ENCODE measurements at places on chromosomes 5 and 9.

- H3K27me3 ChIP-seq, result no peaks in the 10 kb centered on the region
- no peak overlapping the region for H3K27ac ChIP-seq
- no peak overlapping the region for H3K4me3 ChIP-seq
- DNase-seq, result no peak
Observed at GRCh38 chr5:12885018-12885417, 980.8 kb upstream of the CTNND2 start.

- H3K27me3 ChIP-seq, result no peaks in the 10 kb centered on the region
- H3K27ac ChIP-seq, result no peak overlapping the region
- no peak for DNase-seq
- H3K4me1 ChIP-seq, result peaks cover 14% of the 10 kb centered on the region
Observed at GRCh38 chr5:78182838-78183237, 111.7 kb downstream of the AP3B1 start.

DNA sequence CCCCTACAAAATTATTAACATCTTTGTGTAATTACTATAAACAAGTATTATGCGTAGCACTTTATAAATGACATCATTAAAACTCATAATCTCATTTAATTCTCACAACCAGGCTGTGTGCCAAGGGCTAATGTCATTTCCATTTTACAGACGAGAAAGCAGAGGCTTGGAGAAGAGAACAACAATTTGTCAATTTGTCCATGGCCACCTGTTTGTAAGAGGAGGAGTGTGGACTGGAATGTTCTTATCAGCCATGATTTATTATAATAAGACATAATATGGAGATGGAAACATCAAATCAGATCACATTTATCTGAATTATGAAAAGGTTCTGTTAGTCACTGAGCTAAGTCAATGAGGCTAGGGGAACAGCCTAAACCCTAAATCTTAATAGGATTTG is 97.0 kb downstream of the DROSHA start:
- H3K4me1 ChIP-seq, result no peaks in the 10 kb centered on the region
- no peak overlapping the region for H3K4me3 ChIP-seq
- H3K27me3 ChIP-seq, result no peaks in the 10 kb centered on the region
- DNase-seq, result no peak
- no peak overlapping the region for H3K27ac ChIP-seq

GRCh38 chr5:175347027-175347426 is 97.0 kb downstream of the DRD1 start:
- no peak for DNase-seq
- H3K27ac ChIP-seq, result no peak overlapping the region
- H3K4me3 ChIP-seq, result no peak overlapping the region

- no peak for DNase-seq
- H3K4me3 ChIP-seq, result no peak overlapping the region
- H3K36me3 ChIP-seq, result no peaks in the 10 kb centered on the region
- H3K27me3 ChIP-seq, result peaks cover 4% of the 10 kb centered on the region
Observed at GRCh38 chr5:78626009-78626571, 22.5 kb downstream of the LHFPL2 start.

GRCh38 chr5:10331341-10331796 is 22.1 kb upstream of the MARCHF6 start:
- no peak overlapping the region for H3K4me3 ChIP-seq
- H3K27ac ChIP-seq, result no peak overlapping the region
- peaks cover 8% of the 10 kb centered on the region for H3K4me1 ChIP-seq
- no peaks in the 10 kb centered on the region for H3K36me3 ChIP-seq
- H3K27me3 ChIP-seq, result peaks cover 49% of the 10 kb centered on the region

DNA sequence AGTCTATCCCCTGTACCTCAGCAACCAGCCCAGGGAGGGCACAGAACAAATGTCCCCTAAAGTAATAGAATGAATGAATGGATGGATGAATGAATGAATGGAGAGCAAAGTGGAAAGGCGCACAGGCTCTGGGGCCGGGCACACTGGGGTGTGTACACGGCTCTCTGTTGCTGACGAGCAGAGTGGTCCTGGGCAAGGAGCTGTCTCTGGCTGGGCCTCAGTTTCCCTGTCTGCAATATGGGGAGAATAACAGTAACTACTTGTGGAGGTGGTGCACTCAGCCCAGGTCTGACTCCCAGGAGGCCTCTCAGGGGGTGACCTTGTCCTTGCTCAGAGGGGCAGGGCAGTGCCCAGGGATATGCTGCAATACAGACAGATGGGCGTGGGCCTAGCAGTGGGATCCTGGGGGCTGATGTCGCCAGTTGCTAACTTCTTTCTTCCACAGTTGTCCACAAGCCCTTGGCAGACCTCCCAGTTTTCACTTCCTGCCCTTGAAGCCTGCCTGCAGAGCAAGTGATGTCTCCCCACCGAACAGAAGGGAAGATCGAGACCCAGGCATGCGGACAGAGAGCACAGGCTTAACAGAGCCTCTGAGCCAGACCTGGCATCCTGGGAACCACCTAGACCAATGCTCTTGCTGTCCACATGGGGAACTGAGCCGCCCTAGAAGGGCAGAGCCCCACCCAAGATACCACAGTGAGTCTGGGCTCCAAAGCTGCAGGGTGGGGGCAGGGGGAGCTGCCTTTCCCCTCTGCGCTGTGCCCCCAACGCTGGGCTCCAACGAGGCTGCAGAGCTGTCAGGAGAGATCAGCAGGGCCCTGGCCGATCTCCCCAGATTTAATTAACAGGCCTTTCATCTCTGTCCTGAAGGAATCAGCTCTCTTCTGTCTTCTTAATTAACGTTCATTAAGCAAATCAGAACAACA is 13.6 kb upstream of the LAMC3 start:
- H3K36me3 ChIP-seq, result no peaks in the 10 kb centered on the region
- no peaks in the 10 kb centered on the region for H3K4me1 ChIP-seq
- no peak overlapping the region for H3K27ac ChIP-seq
- DNase-seq, result no peak

DNA sequence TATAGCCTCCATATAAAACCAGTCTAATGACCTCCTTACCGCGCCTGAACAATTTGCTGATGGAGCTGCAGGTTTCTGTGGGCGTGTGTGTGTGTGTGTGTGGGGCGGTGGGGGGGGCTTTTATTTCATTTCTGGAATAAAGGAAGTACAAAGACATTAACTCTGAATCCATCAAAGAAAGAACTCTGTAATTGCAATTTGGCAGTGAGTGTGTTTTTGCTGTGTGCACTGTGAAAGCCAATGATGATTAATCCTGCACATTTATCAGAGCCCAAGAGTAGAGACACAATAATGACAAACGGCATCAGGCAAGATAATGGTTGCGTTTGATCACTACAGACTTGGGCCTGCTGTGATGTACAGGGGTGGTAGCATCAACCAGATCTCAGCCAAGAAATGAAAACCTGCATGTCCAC is 29.3 kb upstream of the NDFIP1 start:
- no peak for DNase-seq
- H3K36me3 ChIP-seq, result no peaks in the 10 kb centered on the region
- no peaks in the 10 kb centered on the region for H3K27me3 ChIP-seq
- peaks cover 6% of the 10 kb centered on the region for H3K4me1 ChIP-seq

GRCh38 chr9:87781331-87781730 is 55.4 kb downstream of the CTSL start:
- H3K4me3 ChIP-seq, result no peak overlapping the region
- no peak overlapping the region for H3K27ac ChIP-seq
- H3K4me1 ChIP-seq, result no peaks in the 10 kb centered on the region

- H3K4me3 ChIP-seq, result no peak overlapping the region
- H3K27ac ChIP-seq, result no peak overlapping the region
- H3K4me1 ChIP-seq, result no peaks in the 10 kb centered on the region
Observed at GRCh38 chr9:34552986-34553385, 30.2 kb upstream of the ENHO start.

DNA sequence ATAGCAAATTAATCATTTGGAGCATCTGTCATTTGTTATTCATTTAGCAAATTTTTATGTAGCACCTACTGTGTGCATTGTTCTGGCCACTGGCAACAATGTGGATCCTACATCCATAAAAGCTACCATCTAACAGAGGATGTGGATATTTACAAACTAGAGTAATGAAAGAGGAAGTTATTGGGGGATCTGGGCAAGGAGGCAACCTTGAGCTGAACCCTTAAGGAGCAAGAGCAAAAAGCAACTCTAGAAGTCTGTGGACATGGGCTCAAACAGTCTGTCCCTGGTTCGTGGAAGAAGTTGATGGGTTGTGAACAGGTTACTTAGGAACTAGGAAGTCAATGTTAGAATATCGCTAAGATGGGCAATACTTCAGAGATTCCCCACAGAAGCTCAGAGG is 259.9 kb downstream of the SYK start:
- H3K36me3 ChIP-seq, result no peaks in the 10 kb centered on the region
- H3K4me3 ChIP-seq, result no peak overlapping the region
- no peak overlapping the region for H3K27ac ChIP-seq
- H3K27me3 ChIP-seq, result peaks cover 4% of the 10 kb centered on the region

DNA sequence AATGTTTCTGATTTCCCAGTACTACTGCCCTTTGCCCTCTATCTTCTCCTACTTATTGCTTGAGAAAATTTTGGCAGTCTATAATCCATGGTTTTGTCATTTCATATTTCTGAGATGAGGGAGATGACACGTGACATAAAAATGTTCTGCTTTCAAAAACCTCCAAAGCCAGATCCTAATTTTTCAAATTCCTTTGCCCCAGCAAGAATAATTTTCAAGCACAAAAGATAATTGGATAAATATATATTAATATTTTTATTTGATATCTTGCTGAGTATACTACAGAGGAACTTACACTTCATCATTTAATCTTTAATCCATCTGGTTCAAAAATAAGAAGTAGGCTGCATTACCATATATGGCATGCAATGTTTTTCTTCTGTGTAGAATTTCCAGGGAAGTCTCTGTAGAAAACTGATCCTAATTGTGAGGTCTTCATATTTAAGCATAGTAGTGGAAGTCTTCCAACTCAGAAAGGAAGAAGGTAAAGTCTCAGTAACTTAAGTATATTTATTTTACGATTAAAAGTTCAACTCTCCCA is 1738.8 kb downstream of the EFNA5 start:
- H3K27me3 ChIP-seq, result no peaks in the 10 kb centered on the region
- H3K4me1 ChIP-seq, result no peaks in the 10 kb centered on the region
- DNase-seq, result no peak
- no peak overlapping the region for H3K4me3 ChIP-seq
- no peak overlapping the region for H3K27ac ChIP-seq

GRCh38 chr5:176550275-176550831 is 1.2 kb downstream of the CDHR2 start:
- H3K27ac ChIP-seq, result peak overlapping the region; percentile 85
- H3K4me3 ChIP-seq, result peak overlapping the region; percentile 66
- no peak for DNase-seq
- H3K4me1 ChIP-seq, result peaks cover 66% of the 10 kb centered on the region

DNA sequence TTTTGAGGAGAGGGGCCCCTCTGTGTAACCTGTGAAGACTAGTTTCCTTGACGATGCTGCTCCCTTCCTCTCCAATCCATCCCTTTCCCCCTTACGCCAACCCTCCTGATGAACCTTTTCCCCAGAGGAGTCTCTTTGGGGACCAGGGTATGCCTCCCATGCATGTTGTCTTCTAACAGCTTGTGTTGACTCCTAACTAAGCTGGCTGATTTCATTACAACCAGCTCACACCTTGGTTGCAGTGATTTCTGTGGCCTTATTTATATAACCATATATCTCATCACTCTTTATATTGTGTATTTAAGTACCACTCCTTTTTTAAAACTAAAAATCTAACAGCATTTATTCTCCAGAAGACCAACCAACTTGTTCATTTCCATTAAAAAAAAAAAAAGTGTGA is 42.5 kb downstream of the SFXN1 start:
- H3K27me3 ChIP-seq, result no peaks in the 10 kb centered on the region
- peak overlapping the region; percentile 71 for H3K4me3 ChIP-seq
- peaks cover 49% of the 10 kb centered on the region for H3K36me3 ChIP-seq
- H3K4me1 ChIP-seq, result peaks cover 81% of the 10 kb centered on the region

GRCh38 chr5:89998519-89999305 is 410.8 kb downstream of the CETN3 start:
- no peak for DNase-seq
- peaks cover 4% of the 10 kb centered on the region for H3K4me1 ChIP-seq
- H3K27me3 ChIP-seq, result no peaks in the 10 kb centered on the region
- no peak overlapping the region for H3K27ac ChIP-seq
- no peak overlapping the region for H3K4me3 ChIP-seq
- no peaks in the 10 kb centered on the region for H3K36me3 ChIP-seq

DNA sequence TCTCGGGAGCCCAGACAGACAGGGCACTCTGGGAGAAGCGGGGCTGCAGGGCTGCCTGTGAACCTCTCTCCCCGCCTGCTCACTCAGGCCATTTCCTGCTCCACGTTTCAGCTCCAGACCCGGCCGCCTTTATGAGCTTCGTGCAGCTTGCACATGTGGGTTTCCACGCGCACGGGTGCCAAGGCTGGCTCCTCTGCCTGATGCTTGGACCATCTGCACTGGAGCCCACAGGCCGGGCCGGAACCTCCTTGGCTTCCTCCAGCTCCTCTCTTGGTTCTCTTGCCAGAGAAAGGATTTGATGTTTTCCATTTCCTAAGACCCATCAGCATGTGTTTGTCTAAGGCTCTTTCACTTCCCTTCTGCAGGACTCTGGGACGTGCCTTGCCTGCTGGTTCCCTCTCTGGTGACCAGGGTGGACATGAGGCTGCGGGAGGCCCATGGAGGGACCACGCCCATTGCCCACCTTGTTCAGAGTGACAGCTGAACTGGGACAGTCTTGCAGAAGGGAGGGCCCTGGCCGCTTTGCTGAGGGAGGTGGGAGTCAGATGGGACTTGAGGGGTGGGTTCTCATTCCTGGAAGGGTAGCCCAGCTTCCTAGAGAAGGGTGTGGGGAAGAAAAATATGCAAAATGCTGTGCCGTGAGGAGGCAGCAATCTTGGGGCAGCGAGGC is 23.3 kb upstream of the COL5A1 start:
- peaks cover 2% of the 10 kb centered on the region for H3K27me3 ChIP-seq
- H3K27ac ChIP-seq, result no peak overlapping the region
- DNase-seq, result peak; percentile 57
- H3K4me1 ChIP-seq, result peaks cover 2% of the 10 kb centered on the region
